Activated naive CD4-positive, alpha-beta T cell treated with anti-CD3 and anti-CD28 coated beads for 36 hours (primary cell): ENCODE measurements at places on chromosomes 13 and 19.

DNA sequence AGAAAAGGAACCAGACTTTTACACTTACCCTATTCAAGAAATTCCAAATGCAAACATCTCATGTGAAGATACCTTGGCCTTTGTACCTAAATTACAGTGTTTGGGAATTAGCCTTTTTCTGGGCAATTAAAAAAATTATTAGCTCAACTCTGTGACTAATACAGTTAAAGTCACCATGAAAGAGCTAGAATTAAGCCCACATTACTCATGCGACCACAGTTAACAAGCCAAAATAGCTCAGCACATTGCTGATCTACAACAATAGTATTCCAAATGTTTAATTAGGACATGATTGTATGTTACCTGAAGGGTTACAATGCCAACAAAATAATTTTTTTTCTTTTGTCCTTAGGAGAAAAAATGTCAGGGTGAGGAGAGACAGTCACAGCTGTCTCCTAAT is 263.6 kb upstream of the GPC6 start:
- no peak for DNase-seq

- DNase-seq = no peak
Measured at GRCh38 chr13:35765366-35765765, 288.9 kb upstream of the MAB21L1 start.

DNA sequence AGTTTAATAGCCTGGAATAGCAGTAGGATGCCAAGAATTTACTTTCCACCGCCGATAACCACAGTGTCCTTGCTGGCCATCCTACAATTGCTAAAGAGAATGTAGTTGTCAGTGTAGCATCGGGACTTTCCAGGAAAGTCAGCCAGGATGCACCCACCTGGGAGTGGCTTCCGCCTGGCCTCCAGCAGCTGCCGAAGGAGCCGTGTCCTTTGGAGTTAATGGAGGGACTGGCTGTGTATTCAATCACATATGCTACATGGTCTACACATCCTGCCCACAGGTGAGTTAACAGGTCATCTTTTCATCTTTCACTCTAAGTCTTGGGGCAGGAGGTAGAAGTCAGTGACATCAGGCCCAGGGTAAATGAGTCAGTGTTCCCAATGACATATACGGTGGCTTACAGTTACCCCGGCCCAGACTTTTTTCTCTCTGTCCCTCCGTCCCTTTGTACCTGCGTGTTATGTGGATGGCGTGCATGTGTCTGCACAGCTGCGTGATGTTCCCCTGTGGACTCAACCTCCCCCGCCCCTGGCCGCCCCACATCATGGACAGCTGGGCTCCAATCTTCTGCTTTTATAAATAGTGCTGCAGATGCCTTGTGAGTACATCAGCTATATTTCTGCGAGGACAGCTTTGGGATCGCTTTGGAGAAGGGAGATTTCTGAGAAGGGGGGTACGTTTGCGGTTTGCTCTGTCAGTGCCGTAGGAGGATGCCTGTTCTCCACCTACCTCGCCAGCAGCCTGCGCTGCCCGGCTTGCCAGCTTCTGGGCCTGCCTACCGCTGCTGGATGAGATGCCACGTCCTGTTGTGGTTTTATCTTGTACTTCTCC is 63.1 kb downstream of the ATP11A start:
- DNase-seq = peak; percentile 59

DNA sequence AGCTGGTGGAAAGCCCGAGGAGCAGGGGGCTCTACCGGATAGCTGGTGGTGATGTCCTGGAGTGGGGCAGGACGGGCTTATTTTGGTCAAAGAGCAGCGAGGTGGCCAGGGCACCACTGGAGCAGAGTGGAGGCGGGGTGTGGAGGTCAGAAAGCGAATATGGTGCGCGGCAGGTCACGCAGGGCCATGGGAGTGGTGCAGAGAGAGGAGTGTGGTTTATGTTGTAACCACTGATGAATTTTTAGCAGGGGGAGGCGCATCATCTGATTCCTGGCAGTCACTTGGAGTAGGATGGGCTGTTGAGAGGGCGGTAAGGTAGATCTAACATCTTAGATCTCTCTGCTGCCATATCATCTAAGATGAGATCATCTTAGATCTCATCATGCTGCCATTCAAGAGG is 1.4 kb upstream of the ZNF414 start:
- DNase-seq = peak; percentile 80

DNA sequence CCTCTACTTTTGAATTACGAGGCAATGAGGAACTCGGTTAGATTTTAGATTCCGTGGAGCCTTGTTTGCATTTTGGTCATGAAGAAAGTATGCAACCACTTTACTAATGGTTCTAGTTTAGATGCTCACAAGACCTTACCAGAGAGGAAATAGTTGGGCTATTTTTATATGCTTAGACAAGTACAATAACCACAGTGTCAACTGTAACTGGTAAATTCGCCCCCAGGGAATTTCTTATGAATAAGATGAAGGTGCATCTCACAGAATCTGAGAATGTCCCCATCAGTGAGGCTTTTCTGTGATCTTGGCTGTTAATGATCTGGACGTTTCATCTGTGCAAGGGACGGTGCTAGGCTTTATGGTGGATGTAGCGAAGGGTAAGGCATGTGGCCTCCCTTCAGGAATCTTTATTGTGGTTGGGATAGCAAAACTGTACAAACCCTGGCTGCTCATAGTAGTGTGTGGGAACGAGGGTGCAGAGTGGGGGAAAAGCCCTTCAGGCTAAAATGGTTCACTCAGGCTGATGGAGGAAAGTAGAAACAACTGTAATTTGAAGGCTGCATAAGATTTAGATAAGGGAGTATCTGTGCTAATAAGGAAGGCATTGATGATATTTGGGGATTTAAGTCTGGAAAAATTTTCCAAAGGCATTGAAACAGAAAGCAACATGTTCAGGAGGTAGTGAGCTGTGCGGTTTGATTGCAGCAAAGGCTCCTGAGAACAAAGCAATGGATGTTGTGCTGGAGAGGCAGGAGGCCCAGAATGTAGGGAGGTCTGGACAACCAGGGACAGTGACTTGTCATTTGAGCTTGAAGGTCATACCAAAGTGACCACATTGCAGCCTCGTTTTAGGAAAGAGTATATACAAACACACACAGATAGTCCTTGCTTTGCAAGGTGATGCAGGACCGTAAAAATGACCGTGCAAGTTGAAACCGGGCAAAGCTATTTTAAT is 28.4 kb downstream of the UBAC2 start:
- no peak for DNase-seq

DNA sequence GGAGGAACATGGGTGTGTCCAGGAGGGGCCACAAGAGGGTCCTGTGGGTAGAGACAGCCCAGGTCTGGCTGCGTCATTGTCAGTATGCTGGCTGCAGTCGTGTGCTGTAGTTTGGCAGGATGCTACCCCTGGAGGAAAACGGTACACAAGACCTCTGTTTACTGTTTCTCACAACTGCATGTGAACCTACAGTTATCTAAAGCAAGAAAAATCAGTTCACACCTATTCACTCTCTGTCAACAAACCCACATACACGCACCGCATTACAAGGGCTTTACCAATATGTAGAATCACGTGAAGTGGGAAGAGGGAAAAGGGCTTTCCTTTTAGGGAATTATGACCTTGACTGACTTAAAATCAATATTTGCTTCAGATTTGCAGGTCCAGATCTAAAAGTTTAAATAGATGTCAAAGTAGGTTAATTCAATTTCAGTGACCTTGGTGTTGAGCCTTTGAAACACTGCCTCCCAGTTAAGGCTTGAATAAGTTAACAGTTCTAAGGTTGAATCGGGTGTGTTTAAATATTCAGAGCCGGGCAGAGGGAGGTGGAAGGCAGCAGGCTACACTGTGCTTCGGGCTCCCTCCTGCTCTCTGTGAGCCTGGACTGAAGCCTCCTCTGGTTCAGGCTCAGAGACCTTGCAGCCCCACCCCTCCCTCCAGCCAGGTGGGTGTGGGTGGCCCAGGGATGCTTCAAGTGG is 17.2 kb upstream of the MCF2L start:
- DNase-seq = no peak

- DNase-seq = no peak
Measured at GRCh38 chr19:35442091-35442490, 6.0 kb upstream of the FFAR2 start.

DNA sequence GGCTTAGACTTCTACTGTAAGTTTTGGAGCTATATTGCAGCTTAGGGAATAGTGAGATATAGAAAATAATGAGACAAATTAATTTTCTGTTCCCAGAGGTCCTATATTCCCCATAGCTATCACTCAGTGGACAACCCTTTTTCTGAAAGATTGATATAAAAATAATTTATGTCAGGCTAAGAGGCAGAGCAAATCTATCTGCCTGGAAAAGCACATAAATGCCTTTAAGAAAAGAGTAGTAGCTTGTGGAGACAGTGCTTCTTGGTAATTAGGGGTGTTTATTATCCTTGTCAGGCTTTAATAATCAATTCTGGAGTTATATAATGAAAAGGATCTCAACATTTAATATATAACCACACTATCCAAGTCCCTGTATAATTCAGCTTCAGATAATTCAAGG is 1162.8 kb upstream of the PCDH20 start:
- DNase-seq = no peak

DNA sequence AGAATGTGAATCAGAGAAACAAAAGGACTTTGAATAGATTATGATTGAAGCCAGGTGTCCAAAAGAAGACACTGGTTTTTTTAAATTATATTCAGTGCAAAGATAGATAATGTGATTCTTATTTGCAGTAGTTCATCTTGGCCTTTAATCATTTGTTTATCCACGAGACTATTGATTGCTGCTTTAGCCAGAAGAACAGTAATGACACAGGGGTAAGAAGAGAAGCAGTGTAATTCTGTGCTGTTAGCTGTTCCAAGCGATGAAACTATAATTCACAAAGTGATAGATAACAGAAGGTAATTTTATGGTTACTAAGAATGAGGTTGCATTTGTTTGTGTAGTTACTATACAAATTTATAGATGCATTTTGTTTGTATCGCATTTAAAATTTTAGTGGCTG is 311.6 kb downstream of the MZT1 start:
- DNase-seq = no peak

GRCh38 chr13:45809801-45810394 is 41.7 kb downstream of the SIAH3 start:
- DNase-seq = no peak

DNA sequence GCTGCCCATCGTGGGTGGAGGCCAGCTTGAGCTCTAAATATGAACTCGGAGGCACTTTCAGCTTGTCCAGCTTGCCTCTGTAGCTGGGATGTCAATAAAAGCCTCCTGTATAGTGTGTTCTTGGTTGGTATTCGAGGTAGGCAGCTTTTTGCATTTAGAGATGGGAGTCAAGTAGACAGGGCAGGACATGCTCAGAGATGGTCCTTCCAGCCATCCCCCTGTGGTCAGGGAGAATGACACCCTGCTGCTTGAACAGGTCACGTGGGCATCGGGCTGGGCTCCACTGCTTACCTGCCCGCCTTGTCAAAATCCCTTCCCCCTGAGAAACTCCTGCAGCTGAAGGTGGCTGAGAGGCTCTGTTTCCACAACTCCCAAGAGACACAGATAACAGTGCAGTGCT is 302.5 kb downstream of the ZNF536 start:
- no peak for DNase-seq

- DNase-seq = no peak
Measured at GRCh38 chr13:104043184-104043583, 977.0 kb upstream of the SLC10A2 start.

- DNase-seq = no peak
Measured at GRCh38 chr13:113622791-113623490, 35.1 kb downstream of the ATP4B start.

DNA sequence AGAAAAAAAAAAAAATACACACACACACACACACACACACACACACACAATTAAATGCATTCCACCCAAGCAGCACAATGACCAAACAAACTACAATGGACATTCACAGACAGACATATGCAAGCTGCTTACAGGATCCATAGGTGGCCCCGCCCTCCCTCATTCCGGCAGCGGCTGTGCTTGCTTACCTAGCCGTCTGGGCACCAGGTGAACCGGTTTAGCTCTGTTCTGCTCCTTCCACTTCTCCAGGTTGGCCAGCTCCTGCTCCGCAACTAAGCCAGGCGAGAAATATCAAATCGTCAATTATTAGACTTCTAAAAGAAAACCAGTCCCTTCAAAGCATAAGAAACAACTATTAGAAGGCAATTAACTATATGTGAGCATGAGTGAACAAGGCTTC is 23.1 kb downstream of the EPSTI1 start:
- DNase-seq = no peak

GRCh38 chr13:81726037-81726726 is 1385.3 kb upstream of the SPRY2 start:
- no peak for DNase-seq

DNA sequence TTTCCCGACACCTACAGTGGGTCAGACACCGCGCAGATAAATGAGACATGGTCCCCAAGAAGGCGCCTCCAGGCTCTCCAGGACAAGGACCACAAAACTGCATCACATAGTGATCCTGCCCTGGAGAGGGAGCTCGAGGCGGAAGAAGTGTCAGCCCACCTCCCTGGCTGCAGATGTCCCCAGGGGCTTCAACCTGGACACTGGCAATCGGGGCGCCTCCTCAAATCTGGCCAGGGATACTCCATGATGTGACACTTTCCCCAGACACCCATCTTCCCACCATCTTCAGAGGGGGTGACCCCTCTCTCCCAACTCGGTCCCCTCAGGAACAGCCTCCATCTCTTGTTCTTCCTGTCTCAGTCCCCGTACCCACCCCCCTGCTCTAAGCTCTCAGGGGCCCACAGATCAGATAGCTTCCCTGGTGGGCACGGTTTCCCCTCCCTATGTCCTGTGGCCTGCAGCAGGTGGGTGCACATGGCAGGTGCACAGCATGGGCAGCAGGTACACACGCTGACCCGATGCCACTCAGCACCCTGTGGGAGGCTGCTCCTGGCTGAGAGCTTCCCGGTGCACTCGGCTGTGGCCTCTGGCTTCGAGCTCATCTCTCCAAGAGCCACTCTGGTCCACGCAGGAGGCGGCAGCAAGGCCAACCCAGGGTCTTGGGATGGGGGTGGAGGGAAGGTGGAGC is 61.2 kb downstream of the PEPD start:
- DNase-seq = no peak

GRCh38 chr13:29943273-29943672 is 92.9 kb upstream of the UBL3 start:
- DNase-seq = no peak

GRCh38 chr19:47613165-47614020 is 4.5 kb downstream of the BICRA start:
- DNase-seq = no peak

- DNase-seq = no peak
Measured at GRCh38 chr13:112756967-112757758, 67.3 kb downstream of the ATP11A start.
